Stomach (tissue), 19 donors: ENCODE measurements at places on chromosomes 13 and 19. TPM values are rescaled to one million over a fixed set of nuclear protein-coding genes. Genes with fewer than 3 reads are reported as not detected.

TNNI3 gene
- 14.1 TPM for polyA plus RNA-seq

FOXA3 gene
- 41.0 TPM for polyA plus RNA-seq

SIGLEC11 gene
- 34.2 TPM for polyA plus RNA-seq

PGLYRP2 gene
- polyA plus RNA-seq, result not detected

VSIG10L gene
- polyA plus RNA-seq, result 1.1 TPM

TSC22D1 gene
- 115 TPM for polyA plus RNA-seq

CACNG6 gene
- polyA plus RNA-seq, result 0.13 TPM

KPTN gene
- polyA plus RNA-seq, result 21.5 TPM

FXYD1 gene
- polyA plus RNA-seq, result 60.3 TPM
